ENCODE measurements at places on chromosomes 12 and 14.
A peak's percentile ranks its signal among the peaks of the same experiment; 100 is the strongest.

GRCh38 chr12:84813780-84814663 is 98.6 kb downstream of the SLC6A15 start:
- DNase-seq, result no peak

- DNase-seq, result no peak
Measured at GRCh38 chr12:104416136-104416535, 40.6 kb upstream of the CHST11 start.

DNA sequence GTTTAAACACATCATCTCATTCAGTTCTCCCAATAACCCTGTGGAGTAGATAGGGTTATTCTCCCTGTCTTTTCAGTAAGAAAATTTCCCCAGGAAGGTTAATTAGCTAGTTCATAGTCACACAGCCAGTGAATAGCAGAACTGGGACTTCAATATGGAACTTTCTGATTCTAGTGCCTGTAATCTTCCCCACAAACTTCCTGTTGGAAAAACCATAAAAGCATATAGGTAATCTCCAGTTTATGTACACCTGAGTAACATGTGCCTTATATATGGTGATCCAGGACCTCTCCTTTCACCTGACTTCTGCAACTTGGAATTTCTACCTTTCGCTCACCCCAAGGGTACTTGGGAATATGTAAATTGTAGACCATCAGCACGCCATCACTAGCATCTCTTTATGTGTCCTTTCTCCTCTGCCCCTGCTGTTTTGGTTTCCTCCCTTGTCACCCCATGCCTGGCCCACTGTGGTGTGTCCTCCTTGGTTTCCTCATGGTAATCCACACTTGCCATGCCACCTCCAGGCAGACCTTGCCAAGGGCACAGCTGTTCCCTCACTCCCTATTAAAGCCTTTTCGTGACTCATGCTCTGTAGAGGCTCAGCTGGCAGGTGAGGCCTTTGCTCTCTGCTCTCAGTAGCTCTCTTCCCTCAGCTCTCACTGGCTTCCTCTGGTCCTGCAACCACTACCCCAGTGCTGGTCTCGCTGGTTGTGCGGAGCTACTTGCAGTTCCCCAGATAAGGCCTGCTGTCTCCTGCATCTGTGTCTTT is 16.7 kb downstream of the TBC1D30 start:
- DNase-seq, result no peak

DNA sequence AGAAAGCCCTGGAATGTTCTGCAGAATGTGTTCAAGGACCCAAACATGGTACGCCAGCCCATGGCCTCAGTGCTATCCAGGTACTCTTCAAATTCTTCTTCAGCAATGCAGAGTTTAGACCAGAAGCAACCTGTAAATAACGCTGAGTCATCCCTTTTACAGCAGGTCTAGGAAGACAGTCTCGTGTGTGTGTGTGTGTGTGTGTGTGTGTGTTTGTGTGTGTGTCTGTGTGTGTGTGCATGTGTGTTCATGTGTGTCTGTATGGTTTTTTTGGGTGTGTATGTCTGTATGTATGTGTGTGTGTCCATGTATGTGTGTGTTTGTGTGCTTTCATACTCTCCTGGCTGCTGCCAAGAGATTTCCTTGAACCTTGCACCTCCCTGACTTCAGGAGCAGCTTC is 60.1 kb upstream of the RFX4 start:
- no peak for DNase-seq

- no peak for DNase-seq
Measured at GRCh38 chr12:48160807-48161206, 3.5 kb upstream of the ASB8 start.

GRCh38 chr12:19191089-19191488 is 61.6 kb downstream of the PLEKHA5 start:
- no peak for DNase-seq

GRCh38 chr14:68094158-68094557 is 274.6 kb downstream of the RAD51B start:
- no peak for DNase-seq

DNA sequence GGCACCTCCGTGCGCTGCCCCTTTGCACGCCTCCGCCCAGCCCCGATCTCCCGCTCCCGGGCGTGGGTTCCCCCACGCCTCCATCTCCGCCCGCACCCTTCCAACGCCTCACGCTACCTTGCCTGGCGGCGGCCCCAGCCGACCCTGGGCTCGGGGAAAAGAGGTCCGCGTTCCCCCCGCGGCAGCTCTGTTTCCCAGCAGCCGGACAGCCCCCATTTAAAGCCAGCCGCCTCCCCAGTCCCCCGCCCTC is at the start of gene PRIMA1:
PRIMA1 (minus strand) TSS at position 193 of the 250 bp plus-strand sequence. CDS start 767 bp downstream, outside the sequence.
- no peak for DNase-seq

- no peak for DNase-seq
Measured at GRCh38 chr12:15545334-15545733, 223.0 kb downstream of the PTPRO start.

- no peak for DNase-seq
Measured at GRCh38 chr12:6206327-6206726, 6.1 kb downstream of the CD9 start.

- DNase-seq, result no peak
Measured at GRCh38 chr12:121831571-121832245, 27.0 kb downstream of the HPD start.

GRCh38 chr12:25557830-25558436 is 4.8 kb upstream of the LMNTD1 start:
- peak; percentile 59 for DNase-seq

GRCh38 chr14:63229330-63230059 is 25.3 kb downstream of the RHOJ start:
- DNase-seq, result no peak

Data from NCI-H1105 (cell line).